ENCODE measurements at places on chromosomes 12 and 14.

DNA sequence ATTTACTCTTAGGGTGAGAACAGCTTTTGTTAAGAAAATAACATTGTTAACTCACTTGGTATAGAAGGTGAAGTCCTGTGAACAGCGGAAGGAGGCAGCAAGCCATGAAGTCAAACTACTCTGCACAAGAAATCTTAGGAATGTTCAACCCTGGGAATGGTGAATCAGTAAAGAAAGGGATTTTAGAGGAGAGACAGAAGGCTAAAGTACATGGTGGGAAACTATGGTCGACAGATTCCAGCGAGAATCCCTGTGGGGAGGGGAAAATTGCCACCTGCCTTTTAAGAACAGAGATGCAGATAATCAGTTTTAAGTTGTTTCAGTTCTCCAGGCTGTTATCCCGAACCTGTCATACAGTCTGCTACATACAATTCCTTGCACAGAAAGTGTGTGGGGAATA, 63.2 kb upstream of the PTPRR start:
- DNase-seq: no peak

DNA sequence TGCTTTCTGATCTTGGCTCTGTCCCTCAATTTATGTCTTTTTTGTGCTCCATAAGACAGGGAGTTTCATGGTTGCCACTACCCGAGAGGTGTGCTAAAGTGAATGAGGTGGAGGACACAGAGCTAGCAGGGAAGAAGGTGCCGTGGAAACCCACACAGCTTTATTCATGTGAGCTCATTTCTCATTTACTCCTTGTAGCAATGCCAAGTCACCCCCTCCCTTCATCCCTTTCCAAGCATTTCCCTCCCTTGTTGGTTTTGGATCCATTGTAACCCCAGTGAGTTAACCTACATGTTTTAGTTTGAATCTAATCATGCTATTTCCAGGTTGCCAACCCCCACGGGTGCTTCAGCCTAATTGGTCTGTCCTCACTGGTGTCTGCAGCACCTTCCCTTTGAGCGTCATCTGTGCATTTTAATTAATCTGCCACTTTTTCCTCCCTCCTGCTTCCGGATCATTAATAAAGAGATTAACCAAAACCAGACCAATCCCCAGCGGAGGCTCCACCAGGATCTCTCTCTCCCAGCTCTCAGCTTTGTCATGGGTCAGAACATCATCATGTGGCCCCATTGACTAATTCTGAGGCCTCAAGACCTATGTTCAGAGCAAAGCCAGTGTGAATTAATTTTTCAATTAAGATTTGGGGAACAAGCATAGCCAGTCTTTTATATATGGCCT, 56.2 kb downstream of the NTF3 start:
- DNase-seq: no peak

GRCh38 chr12:24997970-24998582, 49.2 kb upstream of the BCAT1 start:
- DNase-seq: no peak

DNA sequence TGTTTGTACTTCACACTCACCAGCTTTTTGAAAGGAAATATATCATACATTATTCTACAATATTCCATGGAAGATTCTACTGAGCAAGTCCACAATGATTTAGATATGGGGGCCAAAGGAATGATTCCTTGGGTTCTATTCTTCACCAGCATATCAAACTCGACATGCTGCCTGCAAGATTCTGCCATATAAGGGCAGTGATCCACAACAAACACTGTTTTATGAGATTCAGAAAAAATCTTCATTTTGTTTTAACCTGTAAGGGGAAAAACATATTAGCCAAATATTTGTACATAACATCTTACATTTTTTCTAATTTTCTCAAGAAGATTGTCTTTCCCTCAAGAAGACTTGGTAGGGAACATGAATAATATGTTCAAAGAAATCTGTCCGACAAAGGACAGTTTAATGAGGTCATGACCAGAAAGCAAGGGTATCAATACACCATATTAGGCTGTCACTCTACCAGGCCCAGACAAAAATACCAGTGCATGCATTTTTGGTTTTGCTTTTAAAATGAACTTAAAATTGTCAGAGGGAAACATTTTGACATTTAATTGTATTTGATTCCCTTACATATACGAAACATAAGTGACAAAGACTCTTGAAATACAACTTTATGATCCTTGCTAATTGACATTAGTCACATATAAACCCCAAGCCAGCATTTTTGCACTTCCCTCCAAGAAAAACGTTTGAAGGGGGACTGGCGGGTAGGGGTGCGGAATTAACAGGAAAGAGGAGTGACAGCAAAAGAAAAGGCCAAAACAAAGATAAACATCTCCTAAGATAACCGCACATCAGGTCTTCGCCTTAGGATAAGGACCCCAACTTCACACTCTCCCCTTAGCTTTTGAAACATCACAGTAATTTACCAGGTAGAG, 980 bp downstream of the INTS13 start:
- no peak for DNase-seq

GRCh38 chr14:104800771-104801519, at the start of gene ZBTB42:
ZBTB42 (plus strand) TSS chr14:104801101; CDS start chr14:104801198, 97 bp downstream.
- DNase-seq: peak; percentile 91

DNA sequence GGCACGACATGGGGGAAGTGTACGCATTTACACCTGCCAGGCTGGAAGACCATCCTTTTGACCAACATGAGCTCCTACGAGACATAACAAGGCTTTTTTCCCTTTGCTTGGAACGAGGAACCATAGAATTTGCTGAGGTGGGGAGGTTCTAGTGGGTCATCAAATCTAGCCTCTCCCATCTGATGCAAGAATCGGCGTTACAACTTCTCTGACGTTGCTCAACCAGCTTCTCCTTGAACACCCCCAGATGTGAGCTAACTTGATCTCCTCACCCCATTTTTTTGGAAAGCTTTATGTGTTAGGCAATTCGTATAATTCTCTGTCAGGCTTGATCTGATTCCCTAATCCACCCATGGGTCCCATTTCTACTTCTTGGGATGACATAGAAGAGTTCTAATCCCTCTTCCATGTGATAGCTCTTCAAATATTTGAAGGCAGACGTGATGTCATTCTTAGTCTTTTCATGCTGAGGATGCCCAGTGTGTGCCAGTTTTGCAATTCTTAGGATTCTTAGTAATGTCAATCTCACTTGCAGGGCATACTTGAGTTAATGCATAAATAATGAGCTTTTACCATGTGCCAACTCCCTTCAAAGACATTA, 163.6 kb upstream of the PARP11 start:
- no peak for DNase-seq

- DNase-seq: no peak
Observed at GRCh38 chr12:113467142-113467501, 4.5 kb downstream of the LHX5 start.

DNA sequence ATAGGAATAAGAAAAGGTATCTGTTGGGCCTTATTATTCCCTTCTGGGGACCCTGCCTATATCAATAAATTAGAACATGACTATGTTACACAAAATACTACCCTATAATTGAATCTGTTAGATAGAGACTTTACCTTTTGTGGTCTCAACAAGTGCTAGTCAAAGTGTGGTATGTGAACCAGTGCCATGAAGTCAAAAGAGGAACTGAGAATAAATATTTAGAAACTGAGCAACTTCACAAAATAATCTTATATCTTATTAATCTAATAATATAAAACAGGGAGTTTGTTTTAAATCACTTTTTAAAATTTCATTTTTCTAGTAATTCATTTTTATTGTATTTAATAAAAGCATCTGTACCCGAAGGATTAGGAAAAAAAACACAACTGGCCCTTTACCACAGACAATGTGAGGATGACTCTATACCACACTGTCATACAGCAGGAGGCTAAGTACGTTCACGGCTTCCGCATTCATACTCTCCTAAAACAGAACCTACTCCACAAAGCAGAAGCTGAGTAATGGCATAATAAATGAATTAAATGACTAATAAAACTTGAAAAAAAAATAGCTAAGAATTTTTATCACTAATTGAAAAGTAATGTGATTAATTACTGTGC, 42.1 kb downstream of the SEC23A start:
- no peak for DNase-seq

DNA sequence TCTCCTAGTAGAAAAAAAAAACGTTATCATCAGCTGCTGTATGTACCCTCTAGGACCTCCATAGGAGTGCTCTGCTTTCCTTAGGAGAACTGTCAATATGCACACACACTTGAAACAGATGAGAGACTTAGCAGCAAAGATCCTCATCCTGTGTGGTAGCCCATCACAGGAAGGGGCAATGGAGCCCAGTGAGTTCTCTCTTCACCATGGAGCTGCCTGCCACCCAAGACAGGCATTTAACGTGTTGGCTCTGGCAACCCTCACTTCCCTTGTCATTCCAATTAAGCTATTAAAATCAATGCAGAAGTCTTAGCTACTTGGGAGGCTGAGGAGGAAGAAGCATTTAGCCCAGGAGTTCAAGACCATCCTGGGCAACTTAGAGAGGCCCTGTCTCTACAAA, 64.8 kb upstream of the PLEKHA5 start:
- DNase-seq: no peak

DNA sequence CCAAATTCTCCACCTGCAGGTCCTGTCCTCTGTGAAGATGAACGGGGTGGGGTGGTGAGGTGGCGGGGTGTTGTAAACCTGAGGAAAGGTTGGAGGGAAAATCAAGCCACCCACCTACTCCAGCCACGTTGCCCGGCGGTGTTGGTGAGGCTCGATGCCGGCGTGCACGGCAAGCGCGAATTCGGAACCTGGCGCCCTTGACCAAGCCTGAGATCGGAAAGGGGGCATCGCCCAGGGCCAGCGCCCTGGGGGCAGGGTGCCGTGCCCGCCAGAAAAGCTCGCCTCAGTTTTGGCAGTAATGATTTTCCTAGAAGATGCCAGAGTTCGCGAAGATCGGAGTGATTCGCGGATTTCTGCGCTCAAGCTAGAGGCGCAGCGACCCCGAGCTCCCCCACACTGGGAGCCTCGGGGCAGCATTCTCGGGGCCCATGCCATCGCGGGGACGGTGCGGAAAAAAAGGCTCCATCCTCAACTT, 817 bp downstream of the STXBP6 start:
- no peak for DNase-seq

DNA sequence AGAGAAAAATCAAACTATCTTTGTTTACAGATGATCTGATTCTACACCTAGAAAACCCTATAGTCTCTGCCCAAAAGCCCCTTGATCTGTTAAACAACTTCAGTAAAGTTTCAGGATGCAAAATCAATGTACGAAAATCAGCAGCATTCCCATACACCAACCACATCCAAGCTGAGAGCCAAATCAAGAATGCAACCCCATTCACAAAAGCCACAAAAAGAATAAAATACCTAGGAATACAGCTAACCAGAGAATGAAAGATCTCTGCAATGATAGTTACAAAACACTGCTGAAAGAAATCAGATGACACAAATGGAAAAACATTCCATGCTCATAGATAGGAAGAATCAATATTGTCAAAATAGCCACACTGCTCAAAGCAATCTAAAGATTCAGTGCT, 265.7 kb downstream of the AEBP2 start:
- no peak for DNase-seq

DNA sequence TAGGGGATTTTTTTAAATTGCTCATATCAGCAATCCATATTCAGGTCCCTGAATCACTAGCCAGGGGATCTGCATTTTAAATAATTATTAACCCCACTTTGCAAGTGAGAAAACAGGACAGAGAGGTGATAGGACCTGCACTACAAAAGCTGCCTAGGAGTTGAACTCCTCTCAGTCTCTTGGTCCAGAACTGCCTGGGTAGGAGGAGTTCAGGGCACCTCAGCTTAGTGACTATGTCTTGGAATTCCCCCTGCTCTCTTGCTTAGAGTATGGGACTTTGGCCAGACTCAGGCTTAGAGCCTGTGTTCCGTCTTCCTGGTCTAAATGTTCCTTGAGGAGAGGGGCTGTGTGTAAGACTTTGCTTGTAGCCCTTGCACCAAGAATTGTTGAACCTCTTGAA, 68.2 kb upstream of the WSCD2 start:
- no peak for DNase-seq

- no peak for DNase-seq
Observed at GRCh38 chr12:119147847-119148448, 30.8 kb upstream of the HSPB8 start.

DNA sequence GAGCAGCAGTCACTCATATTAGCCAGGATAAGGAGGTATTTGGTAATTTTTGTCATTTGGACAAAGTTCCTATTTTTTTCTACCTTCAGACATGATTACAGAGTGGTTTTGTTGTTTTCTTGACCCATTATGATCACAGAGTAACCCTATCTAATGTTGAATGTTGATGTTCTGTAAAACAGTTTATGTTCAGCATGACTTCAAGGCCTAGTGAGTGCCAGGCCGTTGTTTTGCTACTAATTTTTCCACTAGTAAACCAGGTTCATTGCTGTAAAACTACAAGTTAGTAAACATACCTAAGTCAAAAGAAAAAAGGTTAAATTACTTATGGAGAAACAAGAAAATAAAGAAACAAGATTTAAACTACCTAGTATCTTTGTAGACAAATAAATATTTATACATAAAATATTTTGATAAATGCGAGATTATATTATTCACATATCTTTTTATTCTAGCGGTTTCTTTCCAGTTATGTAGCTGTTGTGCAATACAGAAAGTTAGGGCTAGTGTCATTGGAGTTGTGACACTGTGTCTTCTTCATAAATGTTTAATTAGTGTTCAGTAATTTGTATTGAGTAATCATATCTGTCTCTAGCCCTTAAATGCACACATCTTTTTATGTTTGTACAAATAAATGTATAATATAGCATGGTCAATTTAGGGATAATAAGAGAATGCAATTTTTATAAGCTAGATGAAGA, 16.5 kb downstream of the ETNK1 start:
- no peak for DNase-seq

GRCh38 chr14:29035134-29035533, 268.5 kb downstream of the FOXG1 start:
- no peak for DNase-seq

DNA sequence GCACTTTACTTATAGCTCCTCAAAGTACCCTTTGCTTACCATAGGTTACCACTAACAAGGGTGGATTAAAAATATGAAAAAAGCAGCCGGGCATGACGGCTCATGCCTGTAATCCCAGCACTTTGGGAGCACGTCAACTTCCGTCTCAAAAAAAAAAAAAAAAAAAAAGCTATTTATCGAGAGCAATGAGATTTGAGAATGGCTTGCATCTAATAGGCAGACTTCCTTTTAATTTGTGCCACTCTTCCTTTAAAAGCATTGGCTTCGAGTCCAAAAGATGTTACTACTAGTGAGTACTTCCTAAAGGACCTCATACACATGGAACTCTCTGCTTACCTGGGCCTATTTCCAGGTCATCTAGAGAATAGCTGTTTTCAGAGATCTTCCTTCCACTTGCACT, 38.5 kb upstream of the CERS5 start:
- no peak for DNase-seq

GRCh38 chr12:41653386-41654326, 465.5 kb downstream of the PDZRN4 start:
- DNase-seq: no peak

- no peak for DNase-seq
Observed at GRCh38 chr14:99274346-99275221, 2.6 kb upstream of the BCL11B start.

GRCh38 chr14:76312821-76313220, 63.1 kb upstream of the ESRRB start:
- DNase-seq: no peak

- no peak for DNase-seq
Observed at GRCh38 chr12:80763874-80764273, 47.2 kb downstream of the MYF5 start.
